Muscle of back (tissue), 13 donors: ENCODE measurements at places on chromosomes 1 and 21. TPM values are rescaled to one million over a fixed set of nuclear protein-coding genes. Genes with fewer than 3 reads are reported as not detected.

- no peak for DNase-seq
These were observed 146.7 kb downstream of the CSMD2 start for GRCh38 chr1:34018285-34018684.

Gene KRTAP13-4
- not detected for polyA plus RNA-seq

GRCh38 chr1:31580891-31581603, 4.7 kb downstream of the TINAGL1 start:
- DNase-seq, result no peak

- no peak for DNase-seq
These were observed 2.8 kb downstream of the PHGDH start for GRCh38 chr1:119714583-119714982.

DNA sequence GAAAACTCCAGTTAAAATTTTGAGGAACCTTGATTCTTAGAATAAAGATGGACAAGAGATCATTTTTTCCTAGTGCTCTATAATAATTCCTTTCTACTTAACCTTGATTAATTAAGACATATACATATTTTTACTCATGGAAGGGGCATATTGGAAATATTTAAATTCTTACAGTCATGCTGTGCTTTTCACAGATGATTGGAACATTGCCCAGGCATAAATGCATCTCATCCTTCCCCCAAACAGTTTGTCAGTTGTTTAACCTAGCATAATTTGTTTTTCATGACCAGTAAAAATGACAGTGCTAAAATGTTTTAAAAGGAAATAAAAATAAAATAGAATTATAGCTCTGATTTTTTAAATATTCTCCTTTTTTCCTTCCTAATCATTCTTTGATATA, 140.0 kb downstream of the DNM3 start:
- no peak for DNase-seq

DNA sequence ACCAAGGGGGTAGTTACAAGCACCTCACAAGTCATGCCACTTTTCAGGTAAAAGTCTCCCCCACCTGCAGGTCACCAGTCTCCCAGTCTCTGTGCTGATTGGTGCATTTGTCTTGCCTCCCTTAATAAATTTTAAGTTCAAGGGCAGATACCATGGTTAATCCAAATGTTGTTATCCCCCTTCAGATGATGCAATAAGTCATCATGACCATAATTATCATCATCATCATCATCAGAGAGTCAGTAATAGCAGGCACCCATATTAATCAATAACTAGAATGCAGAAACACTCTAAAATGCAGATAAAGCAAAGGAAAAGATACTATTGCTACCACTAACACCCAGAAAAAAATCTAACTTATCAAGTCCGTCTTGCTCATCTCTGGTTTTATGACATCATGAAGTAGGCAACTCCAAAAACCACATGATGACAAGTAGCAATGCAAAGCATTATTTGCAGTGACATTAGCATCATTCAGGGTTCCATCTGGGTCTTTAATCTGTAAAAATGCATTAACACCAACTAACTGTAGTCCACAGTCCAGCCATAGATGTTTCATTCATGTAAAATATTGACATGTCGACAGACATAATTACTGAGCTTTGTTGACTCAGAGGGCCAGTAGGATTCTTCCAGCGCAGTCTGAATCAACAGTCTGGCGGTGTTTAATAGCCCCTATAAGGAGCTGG, 492.0 kb upstream of the RUNX1 start:
- no peak for DNase-seq

DNA sequence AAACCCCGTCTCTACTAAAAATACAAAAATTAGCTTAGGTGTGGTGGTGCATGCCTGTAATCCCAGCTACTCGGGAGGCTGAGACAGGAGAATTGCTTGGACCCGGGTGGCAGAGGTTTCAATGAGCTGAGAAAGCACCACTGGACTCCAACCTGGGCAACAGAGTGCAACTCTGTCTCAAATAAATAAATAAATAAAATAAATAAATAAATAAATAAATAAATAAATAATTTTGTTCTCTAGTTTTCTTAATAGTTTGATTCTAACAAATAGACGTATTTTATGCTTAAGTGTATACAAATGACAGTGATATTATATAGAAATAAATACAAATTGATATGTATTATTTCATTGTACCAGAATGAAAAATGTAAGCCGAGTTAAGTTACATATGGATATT, 339.9 kb upstream of the OLFM3 start:
- DNase-seq, result no peak

DNA sequence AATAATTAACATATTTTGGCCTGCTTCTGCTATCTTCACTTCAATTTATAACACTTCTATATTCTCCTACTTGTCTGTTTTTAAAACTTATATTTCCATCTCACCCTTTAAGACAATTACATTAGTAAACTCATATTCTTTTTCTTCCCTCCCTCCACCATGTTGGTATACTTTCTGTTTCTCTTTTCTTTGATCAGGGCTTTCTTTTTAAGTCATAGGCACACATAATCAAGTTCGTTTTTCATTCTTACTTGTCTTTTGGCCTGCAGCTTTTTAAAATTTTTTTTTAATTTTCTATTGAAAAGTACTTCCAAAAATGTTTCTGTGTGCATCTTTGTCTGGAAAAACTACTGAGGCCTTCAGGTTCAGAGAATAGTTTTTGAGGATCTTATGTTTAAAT, 2.3 kb downstream of the PYHIN1 start:
- no peak for DNase-seq

Gene VPS13D
- polyA plus RNA-seq, result 14.5 TPM

Gene OTUD3
- 5.1 TPM for polyA plus RNA-seq

DNA sequence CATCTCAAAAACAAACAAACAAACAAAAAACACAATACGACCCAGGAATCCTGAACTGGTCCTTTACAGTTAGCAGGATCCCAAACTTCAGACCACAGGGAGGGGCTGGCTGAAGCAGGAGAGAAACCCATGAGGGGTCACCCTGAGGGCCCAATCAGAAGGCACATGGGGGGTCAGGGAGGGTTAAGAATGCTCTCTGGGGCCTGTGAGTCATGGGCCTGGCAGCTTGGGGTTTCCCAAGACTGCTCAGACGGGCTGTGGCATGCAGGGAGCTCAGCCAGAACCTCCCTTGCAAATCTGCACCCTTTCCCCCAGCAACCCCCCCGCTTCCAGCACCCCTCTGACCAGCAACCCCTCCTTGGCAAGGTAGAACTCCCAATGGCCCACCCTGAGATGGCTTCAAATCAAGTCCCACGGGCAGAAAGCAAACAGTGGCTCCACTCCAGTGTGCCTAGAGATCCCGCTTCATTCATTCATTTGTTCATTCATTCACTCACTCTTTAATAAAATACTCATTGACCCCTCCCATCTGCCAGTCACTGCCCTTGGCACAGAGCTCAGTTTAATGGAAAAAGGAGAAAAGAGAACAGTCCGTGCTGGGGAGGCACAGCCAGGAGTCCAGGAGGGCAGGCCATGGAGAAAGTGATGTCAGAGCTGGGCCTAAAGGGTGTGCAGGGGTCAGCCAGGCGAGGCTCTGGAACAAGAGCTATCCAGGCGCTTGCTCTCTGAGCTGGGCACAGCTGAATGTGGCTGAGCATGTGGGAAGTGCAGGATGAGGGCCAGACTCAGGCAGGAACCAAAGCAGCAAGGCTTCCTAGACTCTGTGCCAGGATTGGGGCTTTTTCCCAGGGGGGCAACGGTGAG, 8.2 kb downstream of the UQCRHL start:
- no peak for DNase-seq

GRCh38 chr1:169149555-169150286, 43.2 kb downstream of the ATP1B1 start:
- DNase-seq, result no peak

GRCh38 chr1:14951766-14952165, 201.8 kb upstream of the TMEM51 start:
- DNase-seq, result no peak

DNA sequence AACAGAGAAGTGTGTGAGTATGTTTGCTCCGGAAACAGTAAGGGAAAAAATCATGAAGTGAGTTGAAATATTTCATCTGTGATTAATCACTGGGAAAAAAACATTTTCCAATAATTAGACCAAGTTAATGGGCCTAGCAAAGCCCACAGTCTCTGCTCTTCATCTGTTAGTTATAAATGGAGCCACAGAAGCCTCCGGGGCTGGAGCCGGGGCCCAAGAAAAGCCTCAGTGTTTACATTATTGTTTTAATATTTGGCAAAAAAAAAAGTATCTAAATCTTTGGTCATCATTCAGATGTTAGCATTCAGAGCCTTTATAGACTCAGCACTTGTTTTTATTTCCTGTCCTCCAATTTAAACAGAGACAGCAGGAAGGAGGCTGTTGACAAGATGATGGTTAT, 115.0 kb downstream of the UBE2U start:
- DNase-seq, result no peak

Gene UBXN10
- polyA plus RNA-seq, result 0.13 TPM

DNA sequence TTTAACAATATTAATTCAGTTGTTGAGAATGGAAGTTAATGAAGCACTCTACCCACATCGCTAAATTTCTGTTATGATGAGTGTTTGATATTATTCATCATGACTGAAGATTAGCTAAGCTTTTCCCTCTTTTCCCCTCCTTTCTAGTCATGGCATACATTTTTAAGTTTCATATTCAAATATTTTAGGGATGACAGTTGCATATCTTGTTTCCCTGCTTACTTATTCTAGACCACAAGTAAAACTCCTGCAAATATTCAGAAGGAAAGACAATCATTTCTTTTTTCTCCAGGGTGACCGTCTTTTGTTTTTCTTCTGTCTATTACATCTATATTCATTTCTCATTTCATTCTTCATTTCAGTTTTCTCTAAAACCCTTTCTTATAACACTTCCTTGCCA, 906.0 kb downstream of the ADGRL2 start:
- peak; percentile 23 for DNase-seq

DNA sequence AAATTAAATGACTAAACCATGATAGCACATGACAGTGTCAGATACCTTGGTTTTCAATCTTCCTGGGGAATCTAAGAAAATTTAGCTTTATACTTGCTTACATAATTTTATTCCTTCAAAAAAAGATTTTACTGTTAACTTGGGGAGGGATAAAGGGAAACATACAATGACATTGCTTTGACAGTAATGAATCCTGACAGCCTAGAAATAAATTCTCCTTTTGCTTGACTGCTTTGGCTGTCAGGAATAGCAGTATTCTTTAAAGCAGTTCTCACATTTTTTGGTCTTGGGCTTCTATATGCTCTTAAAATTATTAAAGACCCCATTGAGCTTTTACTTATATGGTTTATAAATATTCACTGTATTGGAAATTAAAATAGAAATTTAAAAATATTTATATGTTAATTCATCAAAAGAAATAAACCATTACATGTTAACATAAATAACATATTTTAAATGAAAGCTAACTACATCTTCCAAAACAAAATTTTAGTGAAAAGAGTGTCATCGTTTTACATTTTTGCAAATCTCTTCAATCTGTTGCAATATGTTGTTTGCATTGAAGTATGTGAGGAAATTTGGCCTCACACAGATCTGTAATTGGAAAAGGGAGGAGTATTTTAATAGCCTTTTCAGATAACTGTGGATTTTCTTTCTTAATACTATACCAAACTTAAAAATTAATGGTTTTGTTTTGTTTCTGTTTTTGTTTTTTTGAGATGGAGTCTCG, 16.1 kb downstream of the EPHX4 start:
- DNase-seq, result no peak

DNA sequence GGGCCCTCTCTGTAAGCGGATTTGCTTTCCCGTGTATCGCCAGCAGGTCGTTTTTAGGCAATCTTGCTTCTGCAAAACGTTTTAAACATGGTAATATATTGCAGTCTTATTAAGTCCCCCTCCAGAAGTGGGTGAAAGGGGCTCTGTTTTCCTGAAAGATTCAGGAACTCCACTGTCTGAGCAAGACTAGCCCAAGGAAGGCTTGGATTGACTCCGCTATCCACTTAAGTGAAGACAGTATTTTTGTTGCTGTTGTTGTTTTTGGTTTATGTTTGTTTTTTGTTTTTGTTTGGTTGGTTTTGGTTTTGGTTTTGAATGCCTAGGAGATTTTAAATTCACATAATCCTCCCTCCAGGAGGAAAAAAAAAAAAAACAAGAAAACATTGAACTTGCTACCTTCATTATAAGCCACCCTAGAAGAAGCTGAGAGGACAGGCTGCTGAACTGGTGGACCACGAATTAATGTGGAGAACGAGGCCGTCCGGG, 29.1 kb upstream of the NFIA start:
- DNase-seq, result no peak

Gene SLC5A3
- 5.6 TPM for polyA plus RNA-seq

Gene ENTREP3
- 11.7 TPM for polyA plus RNA-seq

Gene LCE1E
- polyA plus RNA-seq, result not detected

DNA sequence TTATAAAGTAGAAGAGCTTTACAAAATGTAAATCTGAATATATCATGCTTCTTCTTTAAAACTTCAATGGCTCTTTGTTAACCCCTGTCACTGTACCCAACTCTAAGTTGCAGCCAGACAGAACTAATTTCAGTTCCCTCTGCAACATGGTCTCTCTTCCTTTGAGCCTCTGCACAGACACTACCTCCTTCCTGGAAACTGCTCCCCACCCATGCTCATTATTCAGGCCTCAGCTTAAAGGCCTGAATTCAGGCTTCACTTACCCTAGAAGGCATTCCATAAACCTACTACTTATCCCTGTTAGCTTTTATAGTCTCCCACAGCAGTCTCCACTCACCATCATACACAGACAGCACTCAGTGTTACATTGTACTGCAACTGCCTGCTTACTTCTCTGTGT, 2.6 kb upstream of the EEIG2 start:
- DNase-seq, result no peak

- no peak for DNase-seq
These were observed 6.6 kb downstream of the OSBPL9 start for GRCh38 chr1:51623450-51623849.

GRCh38 chr1:41493117-41493536, 8.6 kb upstream of the EDN2 start:
- DNase-seq, result no peak

GRCh38 chr1:169529068-169529642, 43.4 kb upstream of the SLC19A2 start:
- no peak for DNase-seq

DNA sequence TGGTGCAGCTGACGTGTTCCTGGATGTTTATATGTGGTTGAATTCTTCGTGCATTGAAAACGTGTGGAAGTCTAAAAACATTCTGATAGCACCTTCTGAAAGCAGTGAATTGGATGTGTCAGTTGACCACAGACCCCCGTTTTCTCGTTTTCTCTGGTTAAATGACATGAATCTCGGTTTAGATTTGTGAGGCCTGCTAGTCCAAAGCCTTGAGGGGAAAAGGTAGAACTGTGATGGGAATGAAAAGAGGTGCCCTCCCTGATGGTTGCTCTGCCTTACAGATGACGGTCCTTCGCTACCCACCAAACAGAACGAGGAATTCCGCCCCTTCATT, 8.9 kb downstream of the RER1 start:
- DNase-seq, result no peak

DNA sequence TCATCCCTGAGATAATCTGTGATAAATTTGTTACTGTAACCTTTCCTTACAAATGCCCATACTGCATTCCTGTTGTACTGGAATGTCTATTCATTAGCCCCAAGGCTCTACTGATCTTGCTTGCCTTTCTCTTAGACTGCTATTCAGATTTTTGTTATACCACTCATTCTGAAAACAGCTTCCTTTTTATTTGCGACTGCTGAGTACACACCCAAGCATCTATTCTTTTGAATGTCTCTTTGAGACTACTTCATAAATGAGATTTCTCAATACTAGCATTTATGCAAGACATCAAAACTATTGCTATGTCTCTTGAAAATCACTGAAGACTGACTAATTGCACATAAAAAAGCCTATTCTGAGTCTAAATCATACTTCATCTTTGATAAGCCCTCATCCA, 38.6 kb downstream of the DENND1B start:
- DNase-seq, result no peak

Gene LPAR3
- not detected for polyA plus RNA-seq

Gene TGFBR3
- 33.9 TPM for polyA plus RNA-seq

Gene RGS13
- polyA plus RNA-seq, result 0.52 TPM

Gene ADORA1
- polyA plus RNA-seq, result 5.0 TPM
